ENCODE measurements at places on chromosomes 1 and 21. TPM values are rescaled to one million over a fixed set of nuclear protein-coding genes. Genes with fewer than 3 reads are reported as not detected.

DNA sequence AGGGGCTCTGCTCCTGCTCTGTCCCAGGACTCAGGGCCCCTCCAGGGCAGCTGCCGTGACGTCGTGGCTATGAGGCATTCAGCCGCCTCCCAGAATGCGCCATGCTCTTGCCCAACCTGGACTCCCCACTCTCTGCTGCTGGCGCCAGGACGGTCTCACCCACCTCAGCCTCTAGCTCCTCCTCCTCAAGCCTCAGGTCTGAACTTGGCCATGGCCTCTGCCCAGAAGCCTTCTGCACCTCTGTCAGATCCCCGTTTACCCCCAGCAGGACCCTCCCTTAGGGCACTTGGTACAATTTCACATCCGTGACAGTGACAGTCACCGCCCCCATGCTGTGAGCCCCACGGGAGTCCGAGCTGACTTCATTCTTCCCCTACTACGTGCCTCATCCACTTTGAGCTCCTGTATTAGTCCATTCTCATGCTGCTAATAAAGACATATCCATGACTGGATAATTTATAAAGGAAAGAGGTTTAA, 4.9 kb downstream of the CSTB start:
- no peak for DNase-seq

GRCh38 chr1:53073868-53074311, 11.9 kb downstream of the PODN start:
- no peak for DNase-seq

DNA sequence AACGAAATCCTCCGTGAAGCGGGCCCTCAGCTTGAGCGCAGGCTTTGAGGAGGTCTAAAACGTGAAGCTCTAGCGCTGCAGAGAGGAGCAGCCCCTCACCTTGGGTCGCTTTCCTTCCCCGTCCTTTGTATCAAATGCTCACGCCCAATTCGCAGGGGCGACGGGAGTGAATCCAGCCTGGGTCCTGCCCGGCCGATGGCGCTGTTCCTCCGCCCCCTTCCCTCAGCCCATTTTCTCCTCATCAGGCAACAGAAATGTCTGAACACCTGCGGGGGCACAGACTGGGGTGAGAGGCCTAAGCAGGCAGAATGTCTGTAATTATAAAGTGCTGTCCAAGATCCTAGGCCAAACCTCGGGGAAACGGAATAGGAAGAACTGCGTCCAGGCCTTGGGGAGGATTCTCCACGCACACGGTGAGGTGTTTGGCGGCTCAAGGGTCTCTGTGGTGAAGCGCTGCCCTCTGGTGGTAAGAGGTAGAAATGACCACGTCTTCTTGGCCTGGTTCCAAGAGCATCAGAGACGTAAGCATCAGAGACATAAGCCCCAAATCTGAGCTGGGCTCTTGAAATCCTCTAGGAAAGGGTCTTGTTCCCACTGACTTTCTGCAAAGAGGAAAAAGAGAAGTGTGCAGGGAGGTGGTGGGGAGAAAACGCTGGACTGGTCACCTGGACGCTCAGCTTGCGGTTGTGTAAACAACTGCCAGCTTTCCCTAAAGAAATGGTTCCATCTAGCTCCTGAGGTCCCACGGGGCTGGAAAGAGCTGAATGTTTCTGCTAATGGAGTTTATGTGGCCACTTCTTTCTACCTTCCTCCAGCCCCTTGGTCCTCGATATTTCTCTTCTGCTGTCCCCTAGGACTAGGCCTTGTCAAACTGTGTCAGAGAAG, 92.1 kb upstream of the CD53 start:
- DNase-seq = peak; percentile 85

Gene LCE1F
- not detected for total RNA-seq

GRCh38 chr21:17548262-17548661, 35.4 kb downstream of the CXADR start:
- DNase-seq = no peak

Gene GJA9
- not detected for total RNA-seq

GRCh38 chr1:7266561-7266960, 481.3 kb downstream of the CAMTA1 start:
- DNase-seq = no peak

Gene TNNT2
- total RNA-seq = not detected

- no peak for DNase-seq
Observed at GRCh38 chr1:227068883-227069282, 128.8 kb downstream of the COQ8A start.

Gene PFKL
- total RNA-seq = 200 TPM

GRCh38 chr1:11847667-11848372, at the start of gene NPPA:
Gene NPPA, minus strand, starts transcription at chr1:11847783. Its CDS starts 99 bp downstream, at chr1:11847684.
- no peak for DNase-seq

- DNase-seq = no peak
Observed at GRCh38 chr1:207747627-207748492, 4.0 kb upstream of the CD46 start.

DNA sequence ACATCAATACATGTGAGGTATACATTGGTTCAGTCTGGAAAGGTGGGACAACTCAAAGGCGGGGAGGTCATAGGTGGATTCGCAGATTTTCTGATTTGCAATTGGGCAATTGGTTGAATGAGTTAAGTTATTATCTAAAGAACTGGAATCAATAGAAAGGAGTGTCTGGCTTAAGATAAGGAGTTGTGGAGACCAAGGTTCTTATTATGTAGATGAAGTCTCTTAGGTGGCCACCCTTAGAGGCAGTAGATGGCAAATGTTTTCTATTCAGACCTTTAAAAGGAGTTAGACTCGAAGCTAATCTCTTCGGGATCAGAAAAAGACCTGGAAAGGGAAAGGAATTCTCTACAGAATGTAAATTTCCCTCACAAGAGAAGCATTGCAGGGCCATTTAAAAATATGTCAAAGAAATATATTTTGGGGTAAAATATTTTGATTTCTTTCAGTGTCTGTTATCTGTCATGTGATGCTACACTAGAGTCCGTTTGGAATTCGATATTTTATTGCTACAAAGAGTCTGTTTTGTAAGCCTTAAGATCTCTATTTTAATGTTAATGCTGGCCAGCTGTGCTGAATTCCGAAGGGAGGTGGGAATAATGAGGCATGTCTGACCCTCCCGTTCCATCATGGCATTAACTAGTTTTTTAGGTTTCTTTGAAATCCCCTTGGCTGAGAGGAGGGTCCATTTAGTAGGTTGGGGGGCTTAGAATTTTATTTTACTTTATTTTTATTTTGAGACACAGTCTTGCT, 265.1 kb downstream of the PTPRU start:
- DNase-seq = no peak

- no peak for DNase-seq
Observed at GRCh38 chr1:47431534-47431933, 6.3 kb upstream of the FOXD2 start.

- no peak for DNase-seq
Observed at GRCh38 chr21:25658427-25659035, 19.5 kb downstream of the JAM2 start.

GRCh38 chr21:27466140-27466539, 499.3 kb upstream of the ADAMTS5 start:
- DNase-seq = no peak

DNA sequence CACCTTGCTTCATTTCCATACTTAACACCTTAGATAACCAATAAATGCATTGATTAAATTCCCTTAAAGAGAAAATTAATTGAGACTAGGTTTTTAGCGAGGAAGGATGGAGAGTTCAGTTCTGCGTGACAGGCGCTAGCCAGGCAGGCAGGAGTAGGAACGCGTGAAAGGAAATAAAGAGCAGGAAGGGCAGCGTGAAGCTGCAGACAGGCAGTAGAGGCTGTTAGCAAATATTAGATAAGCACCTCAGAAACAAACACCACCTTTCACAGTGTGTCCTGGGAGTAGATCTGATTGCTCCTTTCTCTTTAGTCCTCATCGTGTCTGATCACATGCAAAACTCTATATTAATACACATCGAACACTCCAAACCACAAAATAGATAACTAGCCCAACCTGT, 282.7 kb upstream of the ADGRL2 start:
- DNase-seq = no peak

DNA sequence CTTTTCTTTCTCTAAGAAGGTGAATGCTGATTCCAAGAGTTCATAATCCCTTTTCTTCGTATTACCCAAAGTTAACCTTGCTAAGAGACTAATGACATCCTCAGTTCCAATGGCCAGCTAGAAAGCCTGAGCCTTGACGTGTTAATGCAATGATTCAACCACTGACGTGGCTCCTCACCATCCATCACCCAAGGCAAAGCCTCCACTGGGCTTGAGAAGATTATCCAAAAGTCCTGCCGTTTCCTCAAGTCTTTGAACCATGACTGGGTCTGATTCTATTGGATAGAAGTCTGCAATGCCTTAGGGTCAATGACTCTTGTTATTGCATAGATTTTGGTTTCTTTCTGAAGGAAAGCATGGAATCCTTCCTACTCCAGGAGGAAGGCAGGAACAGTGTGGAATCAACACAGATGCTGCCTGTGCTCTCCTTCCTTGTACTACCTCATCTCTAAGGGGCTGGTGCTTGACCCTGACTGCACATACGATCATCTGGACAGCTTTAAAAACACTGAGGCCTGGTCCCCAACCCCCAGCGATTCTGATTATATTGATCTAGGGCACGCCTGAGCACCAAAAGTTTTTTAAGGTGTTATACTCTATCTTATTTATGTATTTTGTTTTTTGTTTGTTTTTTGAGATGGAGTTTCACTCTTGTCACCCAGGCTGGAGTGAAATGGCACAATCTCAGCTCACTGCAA, 69.3 kb upstream of the ANGPTL1 start:
- DNase-seq = no peak

Gene HSD3B1
- not detected for total RNA-seq

- DNase-seq = no peak
Observed at GRCh38 chr1:92446546-92446945, 40.2 kb downstream of the GFI1 start.

- no peak for DNase-seq
Observed at GRCh38 chr1:41983451-41983850, 64.7 kb upstream of the HIVEP3 start.

- DNase-seq = no peak
Observed at GRCh38 chr1:241115784-241116183, 241.2 kb downstream of the RGS7 start.

Gene ANGPTL3
- not detected for total RNA-seq

- DNase-seq = no peak
Observed at GRCh38 chr21:28337315-28337714, 655.4 kb downstream of the LTN1 start.

DNA sequence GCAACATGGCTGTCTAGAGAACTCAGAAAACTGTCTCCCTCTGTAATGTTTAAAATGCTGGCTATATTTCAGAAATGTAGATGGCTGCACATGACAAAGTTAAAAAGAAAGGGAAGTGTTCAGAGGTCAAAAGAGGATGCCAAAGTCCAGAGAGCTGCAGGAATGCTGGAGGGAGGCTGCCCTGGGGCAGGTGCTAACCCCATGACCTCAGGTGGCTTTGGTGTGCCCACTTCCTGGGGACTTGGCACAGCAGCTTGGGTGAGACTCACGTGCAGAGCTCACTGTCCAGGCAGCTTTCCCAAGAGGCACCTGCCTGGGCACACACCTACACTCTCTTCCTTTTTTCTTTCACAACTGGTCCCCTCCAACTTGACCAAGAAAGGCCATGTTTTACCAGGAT, 256.4 kb downstream of the KCNJ6 start:
- no peak for DNase-seq

Gene MTMR11
- total RNA-seq = 0.86 TPM

DNA sequence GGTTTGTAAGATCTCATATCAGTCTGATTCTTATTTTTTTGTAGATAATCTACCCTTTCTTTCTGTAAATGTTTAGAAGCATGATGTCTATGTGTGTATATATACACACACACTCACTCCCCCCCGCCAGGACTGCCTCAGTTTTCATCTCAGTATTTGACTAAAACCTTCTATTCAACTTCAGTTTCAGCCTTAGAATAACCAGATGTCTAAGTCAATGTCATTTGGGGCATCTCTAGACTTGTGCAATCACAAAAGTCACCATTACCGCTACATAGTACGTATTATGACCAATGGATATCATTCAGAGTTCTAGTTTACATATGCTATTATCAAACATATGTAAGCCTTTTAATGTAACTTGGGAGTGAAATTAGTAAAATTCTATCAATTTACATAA, 53.3 kb upstream of the BOLA1 start:
- DNase-seq = peak; percentile 30

Gene ATP6V1G3
- total RNA-seq = not detected

Gene BSND
- total RNA-seq = not detected
